ENCODE measurements at places on chromosomes 5 and 9.

- DNase-seq: no peak
These were observed 14.9 kb downstream of the GLDC start for GRCh38 chr9:6630502-6631206.

GRCh38 chr9:3880851-3881250, 355.1 kb upstream of the RFX3 start:
- DNase-seq: peak; percentile 87

- DNase-seq: no peak
These were observed 4.0 kb upstream of the CSF2 start for GRCh38 chr5:132069561-132069960.

DNA sequence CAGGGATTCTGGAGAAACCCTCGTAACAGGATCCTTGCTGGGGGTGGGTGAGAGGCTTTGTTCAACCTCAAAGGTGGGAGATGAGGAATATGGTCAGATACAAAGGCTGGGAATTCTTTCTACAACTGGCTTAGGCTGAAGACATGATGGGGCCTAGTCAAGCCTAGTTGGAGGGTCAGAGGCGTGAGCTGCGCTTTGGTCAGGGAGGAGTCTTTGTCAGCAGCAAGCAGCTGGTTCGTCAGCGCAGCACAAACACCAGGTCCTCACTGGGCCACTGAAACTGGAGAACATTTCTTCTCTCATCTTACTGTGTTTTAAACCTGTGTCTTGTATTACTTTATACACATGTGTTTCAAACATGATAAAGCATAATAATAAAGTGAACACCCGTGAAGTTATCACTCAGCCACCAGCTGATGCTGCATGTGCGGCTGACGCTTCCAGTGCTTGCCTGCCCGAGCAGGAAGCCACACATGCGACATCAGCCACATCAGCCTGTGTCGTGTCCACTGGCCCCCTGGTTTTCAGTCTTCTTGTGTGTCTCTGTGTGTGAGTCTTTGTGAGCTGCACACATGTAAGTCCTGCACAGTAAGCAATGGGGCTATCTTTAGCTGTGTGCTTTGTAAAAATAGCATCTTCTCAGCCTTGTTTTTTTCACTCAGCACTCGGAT, 81.5 kb downstream of the WNK2 start:
- no peak for DNase-seq

DNA sequence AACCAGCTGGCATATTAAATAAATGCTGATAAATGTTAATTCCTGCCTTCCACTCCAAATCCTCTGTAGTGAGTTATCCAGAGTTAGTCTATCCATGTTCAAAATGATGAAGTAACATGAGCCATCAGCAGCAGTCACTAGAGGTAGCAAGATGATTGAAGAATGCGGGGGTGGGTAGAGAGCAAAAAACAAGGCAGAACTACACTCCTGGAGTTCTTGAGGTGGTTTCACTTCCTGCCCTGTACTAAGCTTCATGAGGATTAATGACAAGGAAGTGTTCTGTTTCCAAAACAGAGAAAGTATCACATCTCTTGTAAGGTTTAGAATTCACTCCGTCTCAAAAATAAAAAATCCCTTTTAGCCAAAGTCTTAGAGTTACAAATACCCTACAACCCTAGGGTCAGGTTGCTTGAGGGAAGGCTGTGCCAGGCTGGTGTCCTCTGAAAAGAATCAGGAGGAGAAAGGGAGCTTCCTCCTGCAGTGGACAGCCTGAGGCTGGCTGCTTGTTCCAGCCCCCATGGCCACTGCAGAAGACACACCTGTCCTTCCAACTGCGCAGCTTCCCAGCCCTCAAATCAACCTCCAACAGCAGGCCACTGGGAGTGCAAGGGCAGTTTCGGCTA, 180.2 kb downstream of the DENND1A start:
- DNase-seq: no peak

GRCh38 chr5:172004824-172005237, 1.6 kb downstream of the FBXW11 start:
- no peak for DNase-seq

GRCh38 chr9:113219969-113220368, 1.1 kb downstream of the FKBP15 start:
- no peak for DNase-seq

Data from PC-3 (cell line).